ENCODE measurements at places on chromosomes 2 and 18.

- no peak for DNase-seq
These were observed 27.2 kb downstream of the TMEM177 start for GRCh38 chr2:119706221-119706620.

GRCh38 chr2:237700512-237701032, 73.2 kb downstream of the LRRFIP1 start:
- DNase-seq, result no peak

DNA sequence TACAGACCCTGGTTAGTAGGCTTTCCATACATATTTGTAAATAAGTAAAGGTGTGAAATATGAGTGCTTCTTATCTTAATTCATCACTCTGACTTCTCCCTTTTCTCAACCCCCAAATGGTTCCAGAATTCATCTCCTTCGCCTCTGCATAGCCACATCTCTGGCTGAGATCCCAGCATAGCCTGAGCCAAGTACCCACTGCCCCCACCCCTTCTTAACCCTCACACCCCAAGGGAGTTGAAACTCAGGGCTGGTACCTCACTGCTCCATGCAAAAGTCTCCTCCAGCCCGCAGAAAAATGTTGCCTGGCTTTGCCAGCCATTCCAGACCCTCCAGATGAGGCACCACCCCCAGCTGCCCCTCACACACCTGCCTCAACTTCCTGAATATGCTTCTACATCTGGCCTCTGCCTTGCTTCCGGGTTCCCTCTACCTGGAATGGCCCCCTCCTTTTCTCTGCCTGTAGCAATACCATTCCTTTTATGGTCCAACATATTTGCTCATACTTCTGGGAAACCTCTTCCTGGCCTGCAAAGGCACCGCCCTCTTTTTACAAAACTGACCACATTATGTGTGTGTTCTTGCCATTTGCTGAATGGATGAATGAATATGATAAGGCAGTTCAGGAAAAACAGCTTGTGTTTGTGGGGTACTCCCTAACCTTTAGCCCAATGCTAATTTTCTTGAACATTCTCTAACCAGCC, 112.8 kb downstream of the CELF4 start:
- DNase-seq, result no peak

- DNase-seq, result no peak
These were observed 402.7 kb upstream of the FSIP2 start for GRCh38 chr2:185335879-185336278.

DNA sequence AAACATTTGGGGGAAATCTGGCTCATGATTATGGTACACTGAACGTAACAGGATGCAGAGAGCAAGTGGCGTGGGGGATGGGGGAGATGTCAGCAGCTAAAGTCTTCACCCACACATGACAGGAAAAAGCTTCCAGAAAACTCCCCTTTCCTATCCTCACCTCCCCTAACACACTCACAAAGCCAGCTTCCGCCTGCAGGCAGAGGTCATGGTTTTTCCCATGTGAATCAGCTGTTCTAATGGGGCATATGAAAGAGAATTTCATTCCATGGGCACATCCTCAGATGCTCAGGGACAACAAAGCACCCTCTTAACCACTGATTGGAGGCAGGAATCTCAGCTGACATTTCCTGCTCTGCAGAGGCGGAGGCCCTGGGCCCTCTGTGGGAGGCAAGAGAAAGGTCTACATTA, 129.1 kb downstream of the TSN start:
- peak; percentile 65 for DNase-seq

DNA sequence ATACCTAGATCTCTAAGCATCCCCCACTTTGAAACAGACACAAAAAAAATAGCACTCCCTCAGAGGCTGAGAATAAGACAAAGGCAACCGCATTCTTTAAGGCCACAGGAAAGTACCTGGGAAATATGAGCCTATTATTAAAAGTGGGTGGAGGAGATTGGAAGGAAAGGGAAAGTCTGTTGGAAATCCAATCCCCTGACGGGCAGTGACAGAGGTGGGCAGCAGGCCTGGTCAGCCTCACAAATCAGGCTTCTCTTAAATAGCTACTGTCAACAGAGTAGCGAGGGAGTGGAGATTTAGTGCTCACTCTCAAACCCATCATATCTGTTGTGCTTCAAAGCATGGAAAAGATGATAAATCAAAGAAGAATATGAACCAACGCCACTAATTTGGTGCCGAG, 324.4 kb downstream of the ALK start:
- DNase-seq, result no peak

GRCh38 chr18:56460581-56460980, 177.8 kb downstream of the TXNL1 start:
- no peak for DNase-seq

DNA sequence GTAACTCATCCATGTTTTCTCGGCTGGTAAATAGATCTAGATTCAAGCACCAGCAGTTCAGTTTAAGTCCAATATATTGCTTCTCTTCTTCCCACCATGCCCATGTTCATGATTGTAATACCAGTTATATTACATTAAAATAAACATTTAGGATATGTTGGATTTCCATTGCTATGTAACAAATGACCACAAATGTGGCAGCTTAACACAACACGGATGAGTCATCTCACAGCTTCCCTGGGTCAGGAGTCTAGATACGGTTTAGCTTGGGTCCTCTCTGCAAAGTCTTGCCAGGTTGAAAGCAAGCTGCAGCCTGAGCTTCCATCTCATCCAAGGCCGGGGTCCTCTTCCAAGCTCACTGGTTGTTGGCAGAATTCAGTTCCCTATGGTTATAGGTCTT, 39.4 kb upstream of the SMAD2 start:
- DNase-seq, result no peak

- no peak for DNase-seq
These were observed 18.2 kb downstream of the C2orf69 start for GRCh38 chr2:199929262-199929661.

- no peak for DNase-seq
These were observed 188.6 kb upstream of the FN1 start for GRCh38 chr2:215624423-215624829.

GRCh38 chr2:174630107-174630506, 32.5 kb upstream of the WIPF1 start:
- DNase-seq, result no peak

DNA sequence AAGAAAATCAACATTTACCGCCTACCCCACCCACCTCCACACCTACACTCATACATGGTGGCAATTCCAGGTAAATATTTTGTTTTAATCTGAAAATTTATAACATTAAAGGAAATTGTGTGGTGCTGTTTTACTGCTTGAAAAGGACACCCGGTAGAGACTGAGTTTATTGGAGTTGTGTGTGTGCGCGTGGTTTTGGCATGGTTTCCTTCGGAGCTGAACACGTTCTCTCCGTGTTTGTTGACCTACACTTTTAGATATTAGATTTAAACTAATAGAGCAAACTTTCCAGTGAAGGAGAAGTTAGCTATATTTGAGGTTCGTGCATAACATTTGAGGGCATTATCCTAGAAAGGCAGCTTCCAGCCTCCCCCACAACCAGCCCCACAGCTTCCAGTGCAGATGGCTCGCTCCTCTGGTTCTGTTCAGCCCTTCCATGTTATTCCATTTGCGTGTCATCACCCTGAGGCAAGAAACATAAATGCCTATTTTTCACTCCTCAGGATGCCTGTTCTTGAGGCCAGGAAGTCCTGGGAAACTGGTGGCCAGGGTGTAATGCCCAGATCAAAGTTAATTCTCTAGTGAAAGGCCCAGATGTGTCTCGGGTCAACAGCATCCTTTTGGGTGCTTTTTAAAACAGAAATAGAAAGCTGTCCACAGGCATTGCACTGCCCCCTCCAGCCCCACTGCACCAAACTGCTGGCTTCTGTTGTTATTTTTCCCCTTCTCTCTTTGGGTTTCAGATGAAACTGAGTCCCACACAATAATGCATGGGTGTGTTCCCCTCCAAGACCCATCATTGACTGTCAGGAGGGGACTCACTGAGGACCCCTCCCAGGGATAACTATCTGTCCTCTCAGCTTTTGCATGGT, 190.2 kb downstream of the SETBP1 start:
- no peak for DNase-seq

GRCh38 chr2:10095175-10095574, 15.0 kb upstream of the CYS1 start:
- no peak for DNase-seq

DNA sequence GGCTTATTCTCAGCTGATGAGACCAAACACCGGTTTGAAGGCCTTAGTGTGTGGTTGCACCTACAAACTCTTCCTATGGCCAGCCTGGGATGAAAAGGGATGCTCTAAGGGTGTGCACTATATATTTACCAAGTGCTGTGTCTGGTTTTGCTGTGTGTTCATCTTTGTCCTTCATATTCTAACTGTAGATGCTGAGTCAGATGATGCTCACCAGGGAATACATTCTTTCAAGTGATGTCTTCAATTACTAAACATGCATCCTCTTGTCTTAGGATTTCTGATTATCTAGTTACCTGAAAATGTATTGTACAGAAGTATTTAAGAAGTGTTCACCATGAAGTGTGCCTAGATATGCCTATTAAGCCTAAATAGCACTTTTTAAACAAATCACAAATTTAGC, 1111.6 kb upstream of the ZEB2 start:
- no peak for DNase-seq

DNA sequence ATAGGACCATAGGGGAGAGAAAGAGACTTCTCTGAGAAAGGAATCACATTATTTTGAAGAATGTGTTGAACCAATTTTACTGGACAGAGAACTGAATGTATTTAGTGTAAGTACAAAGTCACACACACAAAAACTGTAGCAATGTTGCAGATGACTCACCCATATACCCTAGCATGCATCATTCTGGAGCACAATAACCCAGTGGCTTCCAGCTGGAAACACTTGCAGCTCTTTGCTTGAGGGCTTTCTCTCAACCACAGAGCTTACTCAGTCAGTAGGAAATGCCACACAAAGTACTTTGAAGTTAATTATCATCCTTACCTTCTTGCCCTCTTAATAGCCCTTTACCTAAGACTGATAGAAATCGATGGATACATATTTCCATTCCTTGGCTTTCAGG, 760.0 kb upstream of the FSHR start:
- DNase-seq, result peak; percentile 33

- no peak for DNase-seq
These were observed 34.3 kb downstream of the ZAP70 start for GRCh38 chr2:97747716-97748115.

GRCh38 chr2:65031341-65032018, 24.7 kb upstream of the CEP68 start:
- no peak for DNase-seq

DNA sequence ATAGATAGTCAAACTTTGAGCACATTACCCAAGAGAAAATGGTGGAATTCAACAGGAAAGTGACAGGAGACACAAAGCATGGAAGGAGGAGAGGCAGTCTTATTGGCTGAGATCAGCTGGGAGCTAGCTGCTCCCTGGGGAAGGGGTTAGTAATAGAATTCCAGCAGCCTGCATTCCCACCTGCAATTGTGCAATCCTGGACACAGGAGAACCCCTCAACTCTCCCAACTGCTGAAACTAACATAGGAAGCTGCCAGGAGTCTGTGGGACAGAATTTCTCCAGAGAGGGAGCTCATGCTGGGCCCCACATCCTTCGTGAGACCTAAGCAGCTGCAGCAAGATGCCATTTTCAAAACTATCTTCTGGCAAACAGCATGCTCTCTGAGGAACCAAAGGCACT, 69.8 kb upstream of the ACVR1C start:
- DNase-seq, result no peak

DNA sequence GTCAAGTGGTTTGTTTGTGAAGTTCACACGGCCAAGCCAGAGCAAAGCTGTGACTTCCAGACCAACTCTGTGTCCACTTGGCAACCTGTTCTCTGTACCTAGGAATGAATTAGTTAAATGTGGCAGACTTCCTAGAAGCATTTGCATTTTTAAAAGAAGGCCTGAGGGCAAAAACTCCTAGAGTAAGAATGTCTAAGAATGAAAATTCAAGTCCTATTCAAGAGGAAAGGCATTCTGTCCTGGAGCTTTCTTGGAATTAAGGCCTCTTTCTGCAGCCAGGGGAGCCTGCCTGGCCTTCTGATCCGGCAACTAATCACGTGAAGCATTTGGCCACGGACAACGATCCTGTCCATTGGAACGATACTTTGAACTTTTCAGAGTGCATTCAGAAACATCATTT, 155.0 kb downstream of the SETBP1 start:
- no peak for DNase-seq

DNA sequence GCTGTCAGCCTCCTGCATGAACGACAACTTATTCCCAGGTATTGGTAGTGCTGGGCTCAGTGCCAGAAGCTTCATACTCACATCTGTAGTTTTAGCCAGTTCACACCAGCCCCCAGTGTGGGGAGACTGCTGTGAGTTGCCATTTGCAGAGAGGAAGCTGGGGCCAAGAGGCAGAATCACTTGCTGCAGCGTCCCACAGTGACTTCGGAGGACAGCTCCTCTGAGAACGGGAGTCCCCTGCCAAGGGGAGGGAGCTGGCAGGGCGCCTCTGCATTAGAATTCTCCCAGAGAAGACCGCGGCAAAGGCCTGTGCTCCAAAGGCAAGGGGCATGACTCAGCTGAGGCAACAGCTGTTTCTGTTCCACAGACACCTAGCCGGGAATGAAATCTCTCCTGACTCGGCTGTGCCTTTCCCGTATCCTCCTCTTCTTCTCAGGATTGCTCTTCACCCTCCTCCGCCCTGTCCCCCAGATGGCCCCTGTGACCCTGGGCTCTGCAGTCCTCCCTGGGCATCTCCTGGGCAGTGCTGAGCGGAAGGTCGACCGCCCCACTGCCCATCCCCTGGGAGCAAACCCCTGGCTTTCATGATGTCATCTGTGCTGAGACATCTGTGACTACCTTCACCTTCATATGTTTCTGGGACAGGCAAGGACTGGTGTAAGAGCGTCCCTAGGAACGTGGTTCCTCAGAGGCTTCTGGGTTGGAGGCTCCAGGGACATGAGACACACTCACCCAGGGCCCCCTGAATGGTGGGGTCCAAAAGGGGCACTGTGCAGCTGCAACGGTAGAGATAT, 18.0 kb downstream of the MAL start:
- no peak for DNase-seq

DNA sequence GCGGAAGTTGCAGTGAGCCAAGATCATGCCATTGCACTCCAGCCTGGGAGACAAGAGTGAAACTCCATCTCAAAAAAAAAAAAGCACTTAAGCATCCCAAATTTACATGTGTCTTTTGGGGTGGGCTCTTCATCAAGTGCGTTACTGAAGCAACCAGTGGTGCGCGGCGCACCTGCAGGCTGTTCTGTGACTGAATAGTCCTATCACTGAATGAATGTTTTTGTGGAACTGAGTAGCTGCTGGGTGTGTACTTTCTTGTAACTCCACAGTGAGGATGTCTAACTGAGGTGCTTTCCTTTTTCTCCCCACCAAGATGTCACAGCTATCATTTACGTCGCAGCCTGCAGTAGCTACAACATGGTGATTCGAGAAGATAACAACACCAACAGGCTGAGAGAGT, 17.0 kb downstream of the CHMP1B start:
- DNase-seq, result no peak

Measured in kidney capillary endothelial cell (primary cell).